ENCODE measurements at places on chromosomes 11 and 22.

GRCh38 chr22:37860796-37861421, 11.7 kb downstream of the EIF3L start:
- no peak for DNase-seq

DNA sequence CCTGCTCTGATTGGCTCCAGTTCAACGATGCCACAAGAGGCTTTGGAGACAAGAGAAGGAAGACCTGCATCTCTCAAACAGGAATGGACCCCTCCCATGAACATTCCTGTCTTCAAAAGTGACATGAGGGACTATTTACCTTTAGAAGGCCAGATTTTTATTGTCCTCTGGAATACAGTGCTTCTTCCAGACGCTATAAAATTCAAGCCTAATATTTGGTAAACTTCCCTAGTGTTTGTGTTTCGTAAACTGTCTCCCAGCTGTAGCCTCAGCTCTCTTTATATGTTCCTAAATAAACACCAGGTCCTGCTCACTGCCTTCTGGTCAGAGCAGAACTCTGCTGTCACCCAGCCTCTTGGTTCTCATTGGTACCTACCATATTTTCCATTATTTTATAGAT, 157.8 kb downstream of the CCDC34 start:
- no peak for DNase-seq

GRCh38 chr11:16086229-16086819, 270.0 kb downstream of the SOX6 start:
- DNase-seq: no peak

DNA sequence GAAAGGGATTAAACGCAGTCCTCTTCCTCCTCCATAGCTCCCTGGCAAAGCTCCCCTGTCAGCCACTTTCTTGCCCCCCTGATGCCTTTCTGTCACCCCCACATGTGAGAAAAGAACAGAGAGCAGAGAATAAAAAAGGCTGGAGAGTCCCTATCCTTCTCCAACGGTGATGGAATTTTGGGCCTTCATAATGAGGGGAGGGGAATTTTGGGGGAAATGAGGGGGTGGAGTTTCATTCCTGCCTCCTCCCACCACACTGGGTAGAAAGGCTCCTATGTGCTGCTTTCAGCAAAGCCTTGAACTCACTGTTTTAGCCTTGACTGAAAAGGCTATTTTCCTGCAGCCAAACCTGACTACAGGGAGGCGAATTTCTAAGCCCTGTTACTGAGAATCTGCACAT, 59.3 kb downstream of the C11orf58 start:
- DNase-seq: no peak

DNA sequence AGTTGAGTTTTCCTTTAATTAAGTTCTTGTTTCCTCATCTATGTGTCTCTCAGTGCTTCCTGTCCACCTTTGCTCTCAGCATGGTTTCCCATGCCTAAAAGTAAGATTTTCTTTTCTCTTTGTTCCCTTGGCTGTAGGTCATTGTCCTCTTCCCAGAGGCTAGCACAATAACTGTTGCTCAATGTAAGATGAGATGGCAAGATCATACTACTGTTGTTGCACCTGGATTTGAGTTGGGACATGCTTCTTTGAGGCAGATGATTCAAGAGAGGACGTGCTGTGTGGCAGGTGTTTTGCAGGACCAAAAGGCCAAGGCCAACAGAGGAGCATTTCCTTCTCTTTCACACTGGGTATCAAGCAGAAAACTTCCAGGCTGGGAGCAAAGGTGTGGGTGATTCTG, 11.3 kb upstream of the NELL1 start:
- no peak for DNase-seq

DNA sequence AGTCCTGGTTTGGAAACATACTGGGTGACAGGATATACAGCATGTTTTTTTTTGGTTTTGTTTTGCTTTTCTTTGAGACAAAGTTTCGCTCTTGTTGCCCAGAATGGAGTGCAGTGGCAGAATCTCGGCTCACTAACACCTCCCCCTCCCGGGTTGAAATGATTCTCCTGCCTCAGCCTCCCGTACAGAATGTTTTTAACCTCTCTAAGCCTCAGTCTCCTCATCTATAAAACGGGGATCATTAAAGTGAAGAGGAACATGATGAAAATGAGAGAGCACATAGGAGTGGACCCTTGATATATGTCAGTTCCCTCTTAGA, 28.1 kb upstream of the SCARF2 start:
- no peak for DNase-seq

DNA sequence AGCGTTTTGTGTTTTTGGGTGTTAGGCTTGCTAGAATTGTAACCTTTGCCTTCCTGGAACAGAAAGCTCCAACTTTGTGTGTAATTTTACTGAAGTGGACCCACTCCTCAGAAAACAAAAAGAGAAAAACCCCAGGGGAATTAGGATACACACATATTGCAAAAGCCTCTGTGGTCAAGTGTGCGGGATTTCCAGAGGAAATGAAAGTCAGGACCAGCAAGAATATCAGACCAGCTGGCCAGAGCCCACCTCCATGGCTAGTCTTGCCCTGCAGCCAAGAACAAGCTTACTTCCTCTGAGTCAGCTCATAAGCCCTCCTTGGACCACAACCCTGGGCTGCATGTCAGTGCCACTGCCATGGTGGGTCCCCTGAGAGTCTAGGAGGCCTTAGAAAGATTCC, 37.0 kb upstream of the FTH1 start:
- no peak for DNase-seq

- DNase-seq: no peak
Measured at GRCh38 chr11:117144477-117145392, 648 bp downstream of the PAFAH1B2 start.

DNA sequence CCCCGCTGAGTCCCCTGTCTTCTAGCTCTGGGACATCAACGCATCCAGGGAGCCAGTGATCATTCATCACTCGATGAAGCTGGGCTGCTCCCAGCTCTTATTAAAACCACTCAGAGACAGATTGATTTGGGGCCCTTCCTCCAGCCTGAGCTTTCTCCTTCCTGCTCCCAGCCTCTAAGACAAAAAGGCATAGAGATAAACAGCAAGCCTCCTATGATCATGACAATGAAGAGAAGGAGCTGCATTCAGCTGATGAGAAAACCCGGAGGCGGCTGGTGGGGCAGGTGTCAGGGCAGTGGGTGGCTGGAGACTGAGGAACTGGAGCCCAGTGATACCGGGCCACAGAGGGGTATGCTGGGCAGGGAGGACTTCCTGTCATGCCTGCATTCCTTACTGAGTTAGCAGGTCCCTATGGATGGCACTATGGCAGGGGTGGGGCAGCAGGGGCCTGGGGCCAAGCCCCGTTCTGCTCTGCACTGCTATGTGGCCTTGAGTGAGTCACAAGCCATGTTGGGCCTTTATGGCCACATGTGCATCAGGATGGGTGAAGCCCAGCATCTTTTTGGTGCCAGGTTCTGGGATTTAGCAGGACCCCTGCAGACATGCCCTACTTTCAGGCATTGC, 20.2 kb downstream of the PVALB start:
- DNase-seq: no peak

DNA sequence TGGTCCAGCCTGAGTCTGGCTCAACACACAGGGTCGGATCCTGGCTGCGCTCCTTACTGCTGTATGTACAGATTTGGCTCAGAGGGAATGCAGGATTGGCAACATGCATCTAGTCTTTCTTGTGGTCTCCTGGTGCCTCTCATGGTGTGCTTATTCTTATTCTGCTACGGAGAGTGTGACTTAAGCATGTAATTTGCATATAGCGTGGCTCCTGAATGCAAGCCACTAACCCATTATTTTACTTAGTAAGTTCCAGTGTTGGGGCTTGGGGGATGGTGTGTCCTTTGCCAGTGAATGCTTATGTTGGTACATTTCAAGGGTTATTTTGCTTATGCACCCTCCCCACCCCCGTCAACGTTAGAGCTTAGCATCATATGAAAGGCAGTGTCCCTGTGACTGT, 51.2 kb downstream of the PTPRJ start:
- no peak for DNase-seq

GRCh38 chr11:85525686-85526085, 101.5 kb downstream of the DLG2 start:
- no peak for DNase-seq

- DNase-seq: no peak
Measured at GRCh38 chr11:9774591-9775397, 110.9 kb downstream of the SWAP70 start.

DNA sequence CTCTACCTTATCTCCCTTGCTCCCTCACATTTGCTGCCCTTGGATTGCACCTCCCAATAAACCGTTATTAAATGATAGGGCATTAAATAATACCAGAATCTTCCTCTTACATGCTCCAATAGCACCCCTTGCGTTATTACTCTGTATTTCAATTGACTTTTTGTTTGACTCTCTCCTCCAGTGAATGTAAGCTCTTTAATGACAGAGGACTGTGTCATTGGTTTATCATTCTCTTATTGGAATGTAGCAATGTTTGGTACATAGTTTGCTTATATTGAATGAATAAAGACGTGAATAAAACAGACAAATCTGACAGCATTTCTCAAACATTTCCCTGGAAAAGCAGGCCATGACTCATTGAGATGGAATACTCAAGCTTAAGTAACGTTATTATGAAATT, 8.7 kb upstream of the MPEG1 start:
- no peak for DNase-seq

- DNase-seq: no peak
Measured at GRCh38 chr22:40855979-40856512, 393 bp downstream of the ST13 start.

DNA sequence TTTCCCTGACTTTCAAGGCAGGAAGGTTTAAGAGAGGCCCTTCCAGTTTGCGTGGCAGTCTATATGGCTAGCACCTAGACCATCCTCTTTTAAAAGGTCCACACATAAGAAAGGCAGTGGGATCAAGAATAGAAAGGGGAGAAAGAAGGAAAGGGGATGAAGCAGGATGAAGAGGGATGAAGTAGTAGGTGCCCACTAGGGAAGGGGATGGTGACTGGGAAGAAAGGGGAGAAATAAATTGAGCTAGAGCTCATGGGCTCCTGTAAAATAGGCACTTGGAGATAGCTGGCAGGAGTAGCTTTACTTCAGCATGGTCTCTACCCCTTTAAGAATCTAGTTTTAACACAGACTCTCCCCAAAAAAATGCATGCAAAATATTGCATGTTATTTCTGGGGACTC, 41.5 kb downstream of the CADM1 start:
- no peak for DNase-seq

GRCh38 chr11:69971741-69972140, 106.4 kb upstream of the ANO1 start:
- DNase-seq: no peak

GRCh38 chr11:3834664-3835461, 5.9 kb downstream of the RHOG start:
- DNase-seq: no peak

GRCh38 chr22:17836992-17837742, 62.9 kb upstream of the BID start:
- DNase-seq: no peak

DNA sequence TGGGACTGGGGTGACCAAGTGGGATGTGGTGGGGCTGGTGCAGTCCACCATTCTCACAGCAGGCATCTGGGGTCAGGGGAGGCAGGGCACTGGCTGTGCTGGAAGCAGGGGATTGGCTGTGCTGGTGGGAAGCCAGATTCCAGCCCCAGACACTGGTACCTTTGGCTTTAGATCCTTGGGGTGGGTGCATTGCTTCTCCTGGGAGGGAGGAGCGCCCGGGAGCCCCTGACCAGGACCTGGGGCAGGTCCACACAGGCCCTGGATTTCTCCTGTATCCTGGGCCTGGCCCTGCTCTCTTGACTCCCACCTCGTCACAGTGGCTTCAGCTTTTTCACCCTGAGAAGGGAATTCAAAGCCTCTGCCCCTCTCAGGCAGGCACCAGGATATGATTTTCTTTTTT, 38.5 kb downstream of the ST3GAL4 start:
- no peak for DNase-seq

DNA sequence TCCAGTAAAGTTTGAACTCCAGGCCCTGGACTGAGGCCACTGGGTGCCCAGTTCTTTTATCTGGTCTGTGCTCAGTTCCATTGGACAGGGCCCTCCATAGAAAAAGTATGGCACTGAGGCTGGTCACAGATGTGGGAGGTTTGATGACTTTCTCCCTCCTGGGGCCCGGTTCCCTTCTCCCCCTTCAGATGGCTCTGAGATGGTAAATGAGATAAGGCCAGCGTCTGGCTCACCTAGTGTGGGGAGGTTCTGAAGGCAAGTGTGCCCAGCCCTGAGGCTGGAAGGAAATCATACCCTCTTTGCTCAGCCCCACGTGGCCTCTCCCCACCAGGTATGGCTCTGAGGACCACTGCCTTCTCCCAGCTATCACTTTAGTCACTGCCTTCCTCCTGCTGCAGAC, 1.5 kb upstream of the CLDN5 start:
- no peak for DNase-seq

- DNase-seq: no peak
Measured at GRCh38 chr11:10728154-10728553, 22.9 kb upstream of the CTR9 start.

DNA sequence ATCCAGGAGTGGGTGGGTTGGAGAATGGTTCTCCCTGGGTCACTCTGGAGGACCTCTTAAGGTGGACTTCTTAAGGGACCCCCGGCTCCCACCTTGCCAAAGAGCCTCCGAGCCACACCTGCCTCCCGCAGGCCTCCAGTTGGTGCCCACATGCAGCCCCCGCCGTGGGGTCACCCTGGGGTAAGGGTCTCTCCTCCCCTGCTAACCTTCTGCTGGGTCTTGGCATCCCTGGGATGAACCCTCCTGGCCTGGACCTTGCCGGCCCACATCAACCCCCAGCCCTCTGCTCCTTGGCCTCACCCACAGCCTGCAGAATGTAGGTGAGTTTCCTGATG, 12.5 kb upstream of the MUC6 start:
- no peak for DNase-seq

GRCh38 chr11:94860333-94860732, 92.2 kb downstream of the AMOTL1 start:
- no peak for DNase-seq

DNA sequence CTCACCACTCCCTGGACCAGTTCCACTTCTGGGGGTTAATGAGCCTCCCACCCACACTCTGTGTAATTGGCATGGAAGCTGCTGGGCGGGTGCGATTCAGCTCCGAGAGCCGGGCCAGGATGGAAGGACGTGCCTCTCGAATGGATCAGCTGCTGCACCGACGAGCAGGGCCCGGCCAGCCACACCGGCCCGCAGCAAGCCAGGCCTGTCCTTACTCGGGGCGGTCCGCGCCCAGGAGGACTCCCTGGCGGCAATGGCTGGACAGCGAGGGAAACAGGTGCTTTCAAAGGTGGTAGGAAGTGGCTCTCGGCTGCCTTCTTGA, 4.3 kb upstream of the SHISAL1 start:
- DNase-seq: no peak

GRCh38 chr11:17765356-17766072, 30.9 kb downstream of the KCNC1 start:
- no peak for DNase-seq

GRCh38 chr22:16962501-16962900, 45.5 kb downstream of the GAB4 start:
- DNase-seq: no peak

- no peak for DNase-seq
Measured at GRCh38 chr11:70423523-70424505, 25.5 kb downstream of the CTTN start.

- DNase-seq: no peak
Measured at GRCh38 chr22:23246982-23247766, 66.9 kb downstream of the BCR start.

DNA sequence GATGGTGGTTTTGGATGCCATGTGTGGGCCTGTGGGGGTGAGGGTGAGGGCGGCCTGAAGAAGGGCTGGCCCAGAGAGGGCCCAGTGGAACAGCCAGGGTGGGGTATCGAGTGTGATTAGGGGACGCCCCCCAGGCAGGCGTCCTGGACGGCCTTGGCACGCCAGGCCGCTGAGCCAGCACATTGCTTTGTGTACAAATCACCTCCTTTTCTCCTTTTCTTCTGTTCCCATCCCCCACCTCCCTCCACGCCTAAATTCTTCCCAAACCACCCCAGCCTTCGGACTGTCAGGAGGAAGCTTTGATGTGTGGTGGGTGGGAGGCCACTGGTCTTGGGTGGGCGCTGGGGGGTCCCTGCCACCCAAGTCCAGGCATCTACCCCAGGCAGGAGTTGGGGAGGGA, 7.8 kb upstream of the CD248 start:
- no peak for DNase-seq
